ENCODE measurements at places on chromosomes 4 and X. TPM values are rescaled to one million over a fixed set of nuclear protein-coding genes. Genes with fewer than 3 reads are reported as not detected.

FSTL5 gene
- under 0.01 TPM for total RNA-seq

SPOCK3 gene
- not detected for total RNA-seq

USP17L13 gene
- total RNA-seq: not detected

RASL11B gene
- not detected for total RNA-seq

BMX gene
- 208 TPM for total RNA-seq

PDGFRA gene
- total RNA-seq: 1.5 TPM

SLC34A2 gene
- 0.34 TPM for total RNA-seq

SAGE1 gene
- total RNA-seq: not detected

CAMK2D gene
- total RNA-seq: 82.7 TPM

PAGE2 gene
- total RNA-seq: not detected

TMSB15A gene
- not detected for total RNA-seq

SPANXC gene
- not detected for total RNA-seq

ADAMTS3 gene
- 0.68 TPM for total RNA-seq

REELD1 gene
- not detected for total RNA-seq

KLKB1 gene
- 0.34 TPM for total RNA-seq

MAGEB6B gene
- not detected for total RNA-seq

FAM184B gene
- not detected for total RNA-seq

TAF9B gene
- total RNA-seq: 18.5 TPM

ALB gene
- 0.19 TPM for total RNA-seq

KIT gene
- total RNA-seq: 12.9 TPM

SPANXN3 gene
- total RNA-seq: not detected

GJB1 gene
- not detected for total RNA-seq

HCFC1 gene
- 15.3 TPM for total RNA-seq

FTSJ1 gene
- 45.1 TPM for total RNA-seq

ODAPH gene
- total RNA-seq: not detected

CENPE gene
- 39.1 TPM for total RNA-seq

REPS2 gene
- total RNA-seq: 6.5 TPM

NMU gene
- total RNA-seq: 0.23 TPM

ADRA2C gene
- total RNA-seq: not detected

NKX3-2 gene
- total RNA-seq: 0.05 TPM

TASL gene
- not detected for total RNA-seq

RNF175 gene
- 0.37 TPM for total RNA-seq

EGFL6 gene
- not detected for total RNA-seq

MAGEC3 gene
- total RNA-seq: not detected

ARX gene
- total RNA-seq: not detected

SHROOM3 gene
- total RNA-seq: 0.51 TPM

TEX11 gene
- not detected for total RNA-seq

FGB gene
- not detected for total RNA-seq

TMPRSS11D gene
- 0.09 TPM for total RNA-seq

DUSP21 gene
- total RNA-seq: not detected

CCNG2 gene
- total RNA-seq: 30.6 TPM

STATH gene
- not detected for total RNA-seq

ZNF718 gene
- total RNA-seq: 9.3 TPM

CXorf49 gene
- not detected for total RNA-seq

MYOZ2 gene
- total RNA-seq: not detected

NDP gene
- total RNA-seq: not detected

PPBP gene
- total RNA-seq: not detected

PPP2R3B gene
- total RNA-seq: 16.3 TPM

CLTRN gene
- 0.09 TPM for total RNA-seq

DMD gene
- total RNA-seq: 2.4 TPM

RAB9B gene
- 0.56 TPM for total RNA-seq

TNIP3 gene
- total RNA-seq: 0.28 TPM

GLRA2 gene
- total RNA-seq: not detected

CHRDL1 gene
- 0.09 TPM for total RNA-seq

HS6ST2 gene
- total RNA-seq: 0.19 TPM

JCHAIN gene
- not detected for total RNA-seq

HERC5 gene
- 6.7 TPM for total RNA-seq
